Uterus (tissue), 4 donors: ENCODE measurements at places on chromosomes 2 and 18. TPM values are rescaled to one million over a fixed set of nuclear protein-coding genes. Genes with fewer than 3 reads are reported as not detected.

VWC2L gene
- not detected for total RNA-seq

- no peak for DNase-seq
Measured at GRCh38 chr2:69376403-69376802, 10.6 kb downstream of the GFPT1 start.

- DNase-seq, result peak; percentile 77
Measured at GRCh38 chr18:519019-519879, 18.7 kb upstream of the COLEC12 start.

ACVR1C gene
- total RNA-seq, result 1.2 TPM

GRCh38 chr2:74982577-74982976 lies 24.1 kb downstream of the POLE4 start:
- no peak for DNase-seq

- DNase-seq, result no peak
Measured at GRCh38 chr2:152582081-152582480, 135.2 kb downstream of the PRPF40A start.

DNA sequence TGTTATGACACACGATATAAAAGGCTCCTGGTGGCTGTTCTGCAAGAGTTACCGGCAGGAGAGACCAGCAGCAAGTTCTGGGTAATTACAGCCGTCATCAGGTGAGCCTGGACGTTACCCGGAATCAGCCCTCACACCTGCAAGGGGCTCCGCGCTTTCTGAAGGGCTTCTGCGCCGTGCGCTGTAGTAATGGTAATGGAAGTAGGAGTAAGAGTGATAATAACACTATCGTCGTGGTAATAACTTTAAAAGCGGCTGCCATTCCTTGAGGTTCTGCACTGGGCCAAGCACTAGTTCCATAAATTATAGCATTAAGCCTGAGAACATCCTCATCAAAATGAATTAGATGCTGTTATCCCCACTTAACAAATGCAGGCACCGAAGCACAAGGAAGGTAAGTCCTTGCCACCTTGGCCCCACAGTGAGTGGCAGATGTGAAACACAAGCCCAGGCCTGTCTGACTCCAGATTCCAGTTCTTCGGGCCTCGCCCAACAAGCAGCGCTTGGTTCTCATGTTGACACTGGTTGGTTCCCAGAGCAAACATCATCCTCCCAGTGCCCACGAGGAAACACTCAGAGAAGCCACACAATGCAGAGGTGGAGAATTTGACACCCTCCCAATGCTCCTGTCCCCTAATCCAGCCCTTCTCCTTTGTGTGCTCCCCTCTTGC lies 205.2 kb downstream of the EIPR1 start:
- DNase-seq, result no peak

- no peak for DNase-seq
Measured at GRCh38 chr2:208006833-208007232, 18.5 kb downstream of the PLEKHM3 start.

MAB21L4 gene
- not detected for total RNA-seq

DNA sequence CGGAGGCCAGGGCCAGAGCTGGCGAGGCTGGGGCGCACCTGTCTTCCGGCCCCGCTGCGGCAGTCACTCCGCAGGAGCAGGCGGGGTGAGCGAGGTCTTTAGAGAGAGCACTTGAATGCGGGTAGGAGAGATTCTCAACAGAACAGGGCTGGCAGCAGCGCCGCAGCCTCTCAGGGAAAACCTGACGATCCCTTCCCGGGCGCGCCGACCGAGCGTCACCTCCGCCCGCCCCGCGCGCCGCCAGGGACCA lies 526 bp downstream of the PRKRA start:
- no peak for DNase-seq

- DNase-seq, result no peak
Measured at GRCh38 chr18:58896734-58897508, 32.2 kb downstream of the ZNF532 start.

GRCh38 chr2:69122271-69122670 lies 109.3 kb downstream of the ANTXR1 start:
- DNase-seq, result no peak

DNA sequence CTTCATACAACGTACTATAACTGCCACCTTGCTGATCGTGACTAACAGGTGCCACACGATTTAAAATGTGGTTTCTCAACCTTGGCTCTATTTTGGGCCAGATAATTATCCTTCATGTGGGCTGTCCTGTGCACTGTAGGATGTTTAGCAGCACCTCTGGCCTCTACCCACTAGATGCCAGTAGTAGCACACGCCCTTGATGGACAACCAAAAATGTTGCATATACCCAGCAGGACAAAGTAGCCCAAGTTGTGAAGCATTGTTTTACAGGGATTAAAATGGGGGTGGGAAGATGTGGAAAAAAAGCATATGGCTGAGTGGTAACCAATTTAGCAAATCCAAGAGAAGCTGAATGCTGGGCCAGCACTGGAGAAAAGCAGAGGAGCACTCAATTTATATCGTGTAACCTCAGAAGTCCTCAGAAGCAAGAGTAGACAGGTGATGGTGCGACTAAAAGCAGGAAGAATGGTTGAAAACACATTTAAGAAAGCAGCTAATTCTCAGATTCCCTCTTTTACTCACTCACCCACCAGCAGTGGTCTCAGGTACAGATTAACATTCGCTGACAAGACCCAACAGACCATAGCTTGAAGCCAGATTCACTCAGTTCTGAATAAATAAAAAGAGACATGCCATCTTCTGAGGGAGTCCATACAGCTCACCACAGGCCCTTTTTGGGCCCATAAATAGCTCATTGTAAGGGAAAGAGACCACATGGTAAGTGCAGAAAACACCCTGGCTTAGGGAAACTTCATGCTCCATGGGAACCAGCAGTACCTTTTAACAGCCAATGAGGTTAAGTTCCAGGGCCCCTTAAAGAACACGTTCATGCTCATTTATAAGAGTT lies 50.6 kb downstream of the RAPH1 start:
- peak; percentile 24 for DNase-seq

CIB4 gene
- total RNA-seq, result not detected

- DNase-seq, result no peak
Measured at GRCh38 chr2:15554525-15555218, 6.5 kb downstream of the NBAS start.

GRCh38 chr18:39713961-39714360 lies 2148.4 kb upstream of the CELF4 start:
- no peak for DNase-seq

DNA sequence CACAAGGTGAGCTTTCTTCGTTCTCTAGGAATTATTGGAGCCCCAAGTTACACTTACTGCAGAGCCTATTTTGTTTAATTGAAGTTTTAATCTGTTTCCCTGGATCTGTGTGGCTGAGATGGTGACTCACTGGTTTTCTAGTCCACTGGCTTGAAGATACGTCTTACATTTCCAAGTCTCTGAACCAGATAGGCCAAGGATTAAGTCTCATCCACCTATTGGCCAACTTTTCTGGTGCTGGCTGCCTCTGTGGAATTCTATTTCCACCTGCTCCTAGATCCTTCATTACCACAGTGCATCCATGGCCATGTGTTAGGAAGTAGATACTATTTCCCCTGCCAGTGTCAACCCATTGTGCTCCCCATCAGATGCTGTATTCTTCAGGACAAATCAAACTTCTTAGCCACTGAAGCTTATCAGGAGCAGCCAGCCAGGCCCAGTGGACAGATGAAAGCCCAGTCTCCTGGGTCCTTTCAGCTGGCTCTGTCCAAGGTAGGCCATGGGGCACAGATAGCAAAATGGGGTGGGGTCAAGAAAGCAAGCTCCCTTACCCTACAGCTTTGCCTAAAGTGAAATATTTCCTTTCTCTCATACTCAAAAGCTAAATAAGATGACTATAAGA lies 198.8 kb upstream of the TCF4 start:
- DNase-seq, result no peak

DNA sequence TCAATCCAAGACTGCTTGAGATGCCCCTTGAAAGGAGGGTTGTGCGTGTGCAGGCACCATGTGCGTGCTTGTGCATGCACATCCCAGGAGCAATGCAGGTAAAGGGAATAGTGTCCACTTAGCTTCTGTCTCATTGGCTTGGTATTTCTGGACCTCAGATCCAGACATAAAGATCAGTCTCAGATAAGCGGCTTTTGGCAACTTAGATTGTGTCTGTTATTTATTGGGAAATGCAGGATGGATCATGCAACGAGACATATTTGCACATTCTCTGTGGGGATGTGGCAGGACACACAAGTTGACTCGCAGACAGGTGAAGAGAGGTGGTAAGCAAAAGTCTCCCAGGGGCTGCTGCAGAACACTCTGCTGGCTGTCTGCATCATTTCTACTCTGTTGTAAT lies 67.9 kb downstream of the SETBP1 start:
- no peak for DNase-seq

DNA sequence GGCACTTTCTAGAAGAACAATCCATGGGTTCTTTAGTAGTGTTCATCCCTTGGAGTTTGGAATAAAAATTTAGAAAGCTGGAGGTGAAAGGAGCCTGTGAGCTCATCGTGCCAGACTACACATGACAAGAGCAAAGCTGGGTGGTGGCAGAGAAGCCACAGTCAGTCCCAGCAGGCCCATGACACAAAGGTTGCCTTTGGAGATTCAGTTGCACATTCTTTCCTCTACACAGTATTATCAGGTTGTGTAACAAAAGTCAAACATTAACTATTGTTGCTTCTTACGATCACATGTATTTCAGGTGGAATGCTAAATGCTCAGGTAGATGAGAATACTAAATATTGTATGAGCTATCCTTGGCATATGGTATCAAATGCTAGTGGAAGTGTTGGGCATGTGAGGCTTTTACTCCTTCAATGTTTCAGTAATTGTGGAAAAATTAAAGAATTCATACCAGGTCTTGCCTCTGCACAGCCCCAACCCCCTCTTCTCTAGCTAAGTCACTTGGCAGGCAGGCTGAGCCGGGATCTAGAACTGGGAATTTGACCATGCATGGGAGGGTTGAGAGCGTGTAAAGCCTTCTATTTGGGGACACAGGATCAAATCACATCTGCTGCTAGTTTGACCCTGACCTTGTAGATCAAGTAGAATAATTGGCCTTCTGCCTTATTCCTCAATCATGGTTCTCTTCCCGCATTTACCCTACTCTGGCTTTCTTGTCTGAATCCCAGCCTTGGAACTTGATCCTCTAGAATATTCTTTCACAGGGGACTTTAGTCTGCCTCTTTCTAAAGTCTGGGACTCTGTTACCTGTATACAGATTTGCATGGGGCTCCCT lies 230.9 kb downstream of the GCA start:
- no peak for DNase-seq

ZFP36L2 gene
- 18.2 TPM for total RNA-seq

DNA sequence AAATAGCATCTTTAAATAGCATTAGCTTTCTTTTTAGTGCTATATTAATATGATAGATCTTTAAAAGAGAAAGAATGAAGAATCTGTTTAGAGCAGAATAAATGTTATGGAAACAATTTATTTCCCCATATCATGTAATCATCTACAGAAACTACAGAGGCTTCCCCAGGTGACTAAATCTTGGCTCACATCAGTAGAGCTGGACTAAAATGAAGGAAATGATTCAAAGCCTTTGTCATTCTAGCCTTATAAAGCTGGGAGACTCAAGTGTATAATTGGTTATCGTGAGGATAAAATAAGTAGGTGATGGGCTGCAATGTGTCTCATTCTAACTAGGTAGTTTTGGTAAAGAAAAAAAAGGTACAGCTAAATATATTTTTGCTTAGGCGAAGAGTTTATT lies 83.2 kb upstream of the UNC80 start:
- no peak for DNase-seq

DNA sequence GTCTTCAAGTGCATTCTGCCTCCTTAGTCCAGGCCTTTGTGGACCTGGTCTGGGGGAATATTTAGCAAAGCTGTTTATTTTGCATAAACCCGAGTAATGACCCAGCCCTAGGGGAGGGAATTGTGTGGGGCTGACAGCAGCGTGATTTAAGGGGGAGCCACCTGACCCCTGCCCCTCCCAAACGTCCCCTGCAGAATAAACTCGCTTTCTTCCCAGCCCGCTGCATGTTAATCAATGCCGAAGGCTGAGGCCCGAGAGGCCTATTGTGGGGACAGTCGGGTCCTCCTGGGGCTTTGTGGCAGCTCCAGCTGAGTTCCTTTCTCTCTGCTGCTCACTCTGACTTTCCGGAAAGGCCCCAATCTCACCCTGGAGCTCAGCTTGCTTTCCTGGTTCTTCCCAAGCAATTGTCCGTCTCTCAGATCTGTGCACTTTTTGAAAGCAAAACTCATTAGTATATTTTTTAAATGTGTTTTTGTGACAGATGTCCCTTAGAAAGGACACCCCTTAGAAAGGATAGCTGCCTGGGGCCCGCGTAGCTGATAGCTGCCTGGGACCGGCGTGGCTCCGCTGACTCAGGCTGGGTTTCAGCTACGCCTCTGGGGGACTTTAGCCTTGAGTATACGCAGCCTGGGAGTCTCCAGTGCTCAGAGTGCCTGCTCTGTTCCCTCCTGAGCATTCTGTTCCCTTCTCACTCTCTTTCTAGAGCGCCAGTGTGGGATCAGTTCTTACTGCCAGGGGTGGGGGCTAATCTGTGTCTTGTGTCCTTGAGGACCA lies 158.3 kb downstream of the GLI2 start:
- DNase-seq, result no peak

- no peak for DNase-seq
Measured at GRCh38 chr18:75086494-75087034, 122.4 kb downstream of the PTGR3 start.

MAL gene
- total RNA-seq, result 0.29 TPM

GRCh38 chr2:689237-689636 lies 12.0 kb upstream of the TMEM18 start:
- DNase-seq, result no peak

DNA sequence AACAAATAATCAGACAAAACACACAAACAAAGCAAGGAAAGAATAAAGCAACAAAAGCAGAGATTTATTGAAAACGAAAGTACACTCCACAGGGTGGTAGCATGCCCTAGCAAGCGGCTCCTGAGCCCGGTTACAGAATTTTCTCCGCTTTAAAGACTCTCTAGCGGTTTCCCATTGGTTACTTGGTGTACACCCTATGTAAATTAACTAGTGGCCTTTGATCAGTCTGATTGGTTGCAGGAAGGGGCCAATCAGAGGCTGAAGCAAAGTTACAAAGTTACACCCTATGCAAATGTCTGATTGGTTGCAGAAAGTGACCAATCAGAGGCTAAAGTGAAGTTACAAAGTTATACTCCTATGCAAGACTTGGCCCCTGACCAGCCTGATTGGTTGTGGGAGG lies 242.9 kb downstream of the LDLRAD4 start:
- no peak for DNase-seq

GRCh38 chr2:177402096-177402495 lies 9.5 kb downstream of the AGPS start:
- no peak for DNase-seq

DNA sequence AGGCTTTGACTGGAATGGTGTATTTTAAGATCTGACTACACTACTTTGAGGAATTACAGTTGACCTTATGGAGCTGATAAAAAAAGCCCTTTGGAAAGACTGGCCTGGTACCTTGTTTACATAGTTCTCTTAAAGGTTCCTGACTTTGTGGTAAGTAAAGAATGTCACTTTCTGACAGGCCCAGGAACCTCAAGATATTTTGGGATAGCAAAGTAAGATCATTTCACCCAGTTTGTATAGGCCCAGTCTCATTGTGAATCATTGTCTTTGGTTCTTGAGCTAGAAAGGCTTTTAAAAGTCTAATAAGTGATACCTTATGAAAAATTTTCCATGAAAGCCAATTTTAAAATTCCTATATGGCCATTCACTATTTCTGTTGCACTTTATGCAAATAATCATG lies 316.3 kb upstream of the LRRTM4 start:
- no peak for DNase-seq
